AG08395 (cell line): ENCODE measurements at places on chromosomes 6 and 20.

GRCh38 chr20:16346956-16347355, 226.3 kb downstream of the KIF16B start:
- DNase-seq, result no peak

GRCh38 chr6:154447954-154448353, 62.5 kb downstream of the CNKSR3 start:
- no peak for DNase-seq

GRCh38 chr6:127547215-127547614, 28.1 kb upstream of the MTCL3 start:
- DNase-seq, result no peak

- no peak for DNase-seq
These were observed 201.8 kb downstream of the ARID1B start for GRCh38 chr6:156978948-156979347.

DNA sequence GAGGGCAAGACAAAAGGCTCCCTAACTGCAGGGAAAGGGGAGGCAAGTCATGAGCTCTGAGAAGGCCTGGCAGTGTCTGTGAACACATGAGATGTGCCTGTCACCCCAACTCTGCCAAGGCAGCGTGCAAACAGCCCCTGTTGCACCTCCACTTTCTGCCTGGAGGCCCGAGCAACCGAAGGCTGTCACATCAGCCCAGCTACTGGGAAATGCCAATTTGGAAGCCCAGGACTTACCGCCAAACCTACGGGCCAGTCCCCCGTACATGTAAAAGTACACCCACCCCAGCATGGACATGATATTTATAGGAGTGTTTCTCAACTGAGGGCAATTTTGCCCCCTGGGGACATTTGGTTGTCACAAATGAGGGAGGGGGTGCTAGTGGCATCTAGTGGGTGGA, 27.3 kb upstream of the RPP40 start:
- DNase-seq, result no peak

DNA sequence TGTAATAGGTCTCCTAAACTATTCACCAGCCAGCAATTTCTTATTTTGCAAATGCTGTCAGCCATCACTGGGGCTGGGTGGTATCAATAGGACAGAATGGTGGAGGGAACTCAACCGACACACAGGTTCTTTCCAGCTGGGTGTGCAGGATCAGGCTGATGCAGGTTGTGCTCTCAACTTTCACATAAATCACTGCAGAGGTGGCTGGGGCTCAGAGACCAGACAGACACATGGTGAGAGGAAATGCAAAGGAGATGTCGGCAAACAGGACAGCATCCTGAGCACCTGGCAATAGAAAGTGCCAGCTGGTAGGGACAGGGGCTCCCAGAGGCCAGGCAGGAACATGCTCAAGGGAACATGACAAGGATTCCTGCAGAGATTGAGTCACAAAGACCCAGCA, 254.9 kb downstream of the SOD2 start:
- no peak for DNase-seq

DNA sequence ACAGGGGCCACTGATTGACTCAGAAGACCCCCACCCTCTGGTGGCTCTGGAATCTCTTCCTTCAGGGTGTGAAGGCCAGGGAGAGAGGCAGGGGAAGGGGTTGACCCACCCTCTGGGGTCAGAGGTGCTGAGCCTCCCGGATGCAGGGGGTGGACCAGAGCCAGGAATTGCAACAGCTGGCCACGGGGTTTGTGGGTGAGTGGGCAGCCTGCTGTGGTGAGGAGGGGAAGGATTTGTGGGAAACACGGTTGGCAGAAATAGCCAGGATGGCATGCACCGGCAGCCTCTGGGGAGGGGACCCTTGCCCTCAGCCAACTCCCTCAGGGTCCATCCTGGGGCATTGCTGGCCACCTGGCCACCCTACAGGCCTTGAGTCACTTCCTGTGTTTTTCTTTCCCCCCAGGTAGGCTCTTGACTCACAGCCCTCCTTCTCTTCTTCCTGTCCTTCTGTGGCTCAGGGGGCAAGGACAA, 92.8 kb downstream of the MRPL14 start:
- DNase-seq, result no peak

DNA sequence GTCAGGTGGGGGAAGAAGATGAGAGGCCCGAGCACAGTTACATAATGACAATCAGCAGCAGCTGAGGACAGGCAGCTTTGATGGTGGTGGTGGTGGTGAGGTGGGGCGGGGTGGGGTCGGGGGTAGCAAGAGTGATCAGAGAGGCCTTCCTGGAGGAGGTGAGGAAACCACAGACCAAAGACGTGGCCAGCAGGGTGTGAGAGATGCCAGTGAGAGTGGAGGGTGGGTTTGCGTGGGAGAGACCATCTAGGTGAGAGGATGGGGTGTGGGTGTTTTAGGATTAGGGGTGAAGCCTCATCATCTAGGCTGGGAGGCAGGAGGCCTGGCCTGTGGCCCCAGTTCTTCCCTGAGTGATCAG, 76.0 kb upstream of the TOX2 start:
- no peak for DNase-seq
